Left renal pelvis (tissue), 4 donors: ENCODE measurements at places on chromosomes 12 and 14. TPM values are rescaled to one million over a fixed set of nuclear protein-coding genes. Genes with fewer than 3 reads are reported as not detected.

DNA sequence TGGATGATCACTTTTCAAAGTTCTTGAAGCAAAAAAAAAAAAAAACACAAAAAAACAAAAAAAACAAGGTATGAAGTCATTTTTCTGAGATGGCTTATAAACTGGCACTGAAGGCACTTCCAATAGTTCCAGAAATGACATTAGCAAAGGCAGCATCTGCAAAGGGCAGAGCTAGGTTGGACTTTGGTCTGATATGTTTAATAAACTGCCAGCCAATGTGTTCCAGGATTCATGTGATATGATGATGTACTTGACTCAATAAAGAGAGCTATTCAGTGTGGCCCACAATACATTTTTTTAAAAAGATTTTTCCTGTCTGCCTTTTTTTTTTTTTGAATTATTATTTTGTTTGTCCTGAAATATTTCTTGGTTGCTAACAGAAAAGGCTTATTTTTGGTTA is 79.6 kb downstream of the VRK1 start:
- no peak for DNase-seq

DNA sequence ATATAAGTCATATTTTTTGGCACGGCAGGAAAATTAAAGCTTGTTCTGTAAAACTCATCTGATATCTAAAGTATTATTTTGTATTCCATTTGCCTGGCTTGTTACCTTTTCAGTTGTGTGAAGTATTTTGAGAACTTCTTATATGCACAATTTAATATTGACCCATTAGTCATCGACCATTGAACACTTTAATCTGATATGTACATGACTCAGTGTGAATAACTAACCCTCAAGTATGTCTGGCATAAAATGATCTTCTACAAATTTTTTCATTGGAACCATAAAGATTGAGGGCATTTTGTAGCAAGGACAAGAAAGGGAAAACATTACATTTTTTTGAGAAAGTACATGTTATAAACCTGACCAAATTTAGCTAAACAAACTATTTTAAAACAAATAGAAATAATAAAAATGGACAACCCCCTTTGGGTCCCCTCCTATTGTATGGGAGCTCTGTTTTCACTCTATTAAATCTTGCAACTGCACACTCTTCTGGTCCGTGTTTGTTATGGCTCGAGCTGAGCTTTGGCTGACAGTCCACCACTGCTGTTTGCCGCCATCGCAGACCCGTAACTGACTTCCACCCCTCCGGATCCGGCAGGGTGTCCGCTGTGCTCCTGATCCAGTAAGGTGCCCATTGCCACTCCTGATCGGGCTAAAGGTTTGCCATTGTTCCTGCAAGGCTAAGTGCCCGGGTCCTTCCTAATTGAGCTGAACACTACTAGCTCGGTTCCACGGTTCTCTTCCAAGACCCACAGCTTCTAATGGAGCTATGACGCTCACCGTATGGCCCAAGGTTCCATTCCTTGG is 118.8 kb downstream of the SLC6A15 start:
- no peak for DNase-seq

- no peak for DNase-seq
Measured at GRCh38 chr12:132856581-132856980, 27.9 kb upstream of the GOLGA3 start.

DNA sequence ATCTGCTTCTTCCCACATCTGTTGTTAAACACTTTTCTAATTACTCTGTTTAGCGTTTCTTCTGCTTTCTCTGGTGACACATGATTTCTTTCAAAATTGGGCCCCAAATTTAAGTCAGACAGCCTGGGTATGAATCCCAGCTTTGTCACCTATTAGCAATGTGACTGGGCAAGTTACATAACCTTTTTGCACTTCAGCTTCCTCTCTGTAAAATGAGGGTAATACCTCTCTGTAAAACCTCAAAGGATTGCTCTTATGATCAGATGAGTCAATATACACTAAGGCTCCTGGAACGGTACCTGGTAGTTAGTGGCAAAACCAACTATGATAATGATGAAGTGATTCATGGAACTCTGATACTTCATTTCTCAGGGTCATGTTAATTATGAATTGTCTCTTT is 33.0 kb downstream of the E2F7 start:
- DNase-seq = no peak

GRCh38 chr12:92436856-92437255 is 265.9 kb upstream of the PLEKHG7 start:
- DNase-seq = no peak

GRCh38 chr12:65817866-65818265 is 6.4 kb upstream of the HMGA2 start:
- no peak for DNase-seq

GRCh38 chr14:22653012-22653621 is 9.0 kb upstream of the OR6J1 start:
- no peak for DNase-seq

- DNase-seq = no peak
Measured at GRCh38 chr12:31797230-31797872, 68.5 kb upstream of the AMN1 start.

TPPP2 gene
- 2.6 TPM for polyA plus RNA-seq

WSB2 gene
- polyA plus RNA-seq = 53.1 TPM

IGFBP6 gene
- polyA plus RNA-seq = 14.0 TPM

EIF2S3B gene
- 0.56 TPM for polyA plus RNA-seq
